NCI-H1436 treated with DMSO at 0.1 percent for 48 hours (cell line): ENCODE measurements at places on chromosomes 3 and 15.

- DNase-seq: no peak
These were observed 94.2 kb downstream of the LIPC start for GRCh38 chr15:58525991-58526421.

GRCh38 chr15:72538931-72539330 lies 64.8 kb downstream of the ARIH1 start:
- DNase-seq: no peak

GRCh38 chr15:23596736-23597135 lies 31.3 kb downstream of the MKRN3 start:
- no peak for DNase-seq

- no peak for DNase-seq
These were observed 42.8 kb downstream of the C2CD4B start for GRCh38 chr15:62122249-62122648.

GRCh38 chr3:52277972-52278509 lies 408 bp downstream of the WDR82 start:
- no peak for DNase-seq

DNA sequence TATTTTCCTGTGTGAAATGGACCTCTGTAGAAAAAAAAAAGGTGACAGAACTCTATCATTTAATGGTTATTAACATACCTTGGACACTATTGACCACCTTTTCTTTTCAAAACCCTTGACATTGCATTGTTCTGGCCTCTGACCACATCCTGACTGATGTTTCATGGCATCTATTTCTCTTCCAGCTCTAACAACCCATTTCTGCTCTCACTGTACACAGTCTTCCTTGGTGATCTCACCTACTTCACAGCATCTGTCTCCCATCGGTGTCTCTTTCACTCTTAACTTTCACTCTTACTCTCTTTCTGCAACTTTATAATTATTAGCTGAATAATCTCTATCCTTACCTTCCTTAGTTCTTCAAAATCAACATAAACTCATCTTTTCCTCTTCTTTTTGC lies 217.4 kb upstream of the CD96 start:
- DNase-seq: no peak

GRCh38 chr3:129576514-129577352 lies 29.7 kb downstream of the PLXND1 start:
- peak; percentile 11 for DNase-seq

GRCh38 chr3:16873872-16874271 lies 10.9 kb upstream of the PLCL2 start:
- no peak for DNase-seq

GRCh38 chr3:137246491-137246890 lies 288.7 kb downstream of the IL20RB start:
- DNase-seq: no peak

- DNase-seq: no peak
These were observed 10.4 kb upstream of the SEMA4B start for GRCh38 chr15:90190606-90191343.

GRCh38 chr3:178370387-178370786 lies 165.8 kb upstream of the KCNMB2 start:
- DNase-seq: no peak

GRCh38 chr3:191470080-191470479 lies 9.1 kb downstream of the PYDC2 start:
- DNase-seq: no peak

DNA sequence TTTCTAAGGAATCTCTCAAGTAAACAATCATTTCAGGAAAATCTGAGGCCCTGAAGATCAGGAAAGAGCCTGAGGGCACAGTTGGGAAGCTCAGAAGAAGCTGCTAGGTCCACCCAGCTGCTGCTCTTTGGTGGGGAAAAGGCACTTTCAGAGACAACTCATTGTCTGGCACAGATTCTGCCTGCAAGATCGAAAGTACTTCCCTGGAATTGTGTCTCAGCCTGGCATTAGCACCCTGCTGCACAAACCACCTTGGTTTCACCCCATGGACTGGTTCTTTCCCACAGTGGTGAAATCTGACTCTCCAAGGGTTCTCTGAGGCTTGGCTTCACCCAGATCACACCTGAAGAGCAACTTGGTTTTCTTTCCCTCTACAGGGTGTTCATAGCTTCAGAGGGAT lies 18.7 kb downstream of the THRB start:
- DNase-seq: no peak

GRCh38 chr3:48595526-48596121 lies 495 bp upstream of the COL7A1 start:
- no peak for DNase-seq

GRCh38 chr15:88800738-88801137 lies 2.5 kb upstream of the ACAN start:
- no peak for DNase-seq

- DNase-seq: no peak
These were observed 251.4 kb downstream of the MAGI1 start for GRCh38 chr3:65787340-65787739.

GRCh38 chr15:93159930-93160329 lies 70.9 kb upstream of the RGMA start:
- no peak for DNase-seq

GRCh38 chr3:43914269-43914668 lies 223.5 kb downstream of the ABHD5 start:
- DNase-seq: no peak

GRCh38 chr3:128481438-128481942 lies 11.5 kb downstream of the GATA2 start:
- DNase-seq: no peak

GRCh38 chr3:197021231-197021630 lies 8.4 kb downstream of the MELTF start:
- no peak for DNase-seq

GRCh38 chr3:134622806-134623365 lies 27.9 kb downstream of the KY start:
- no peak for DNase-seq

GRCh38 chr15:88745696-88746095 lies 57.5 kb upstream of the ACAN start:
- DNase-seq: no peak

- no peak for DNase-seq
These were observed 167.2 kb upstream of the TSC22D2 start for GRCh38 chr3:150240891-150241290.

DNA sequence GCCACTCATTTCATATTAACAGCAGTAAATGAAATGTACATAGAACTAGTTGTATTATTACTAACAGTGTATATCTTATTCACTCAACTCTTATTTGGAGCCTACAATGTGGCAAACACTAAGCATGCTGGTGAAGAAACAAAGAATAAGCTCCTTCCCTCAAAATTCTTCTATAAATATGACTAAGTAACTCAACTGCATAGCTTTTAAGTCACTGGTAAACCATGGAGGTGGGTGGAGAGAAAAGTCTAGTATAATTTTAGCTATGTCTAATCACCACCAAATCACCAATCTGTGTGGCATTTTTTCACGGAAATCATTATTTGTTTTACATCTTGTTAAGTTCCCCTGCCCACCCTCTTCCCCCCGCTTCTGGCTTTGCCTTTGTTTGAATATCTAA lies 17.5 kb downstream of the COPS2 start:
- no peak for DNase-seq

GRCh38 chr15:101123222-101123910 lies 128.5 kb downstream of the CHSY1 start:
- DNase-seq: no peak

- no peak for DNase-seq
These were observed 539 bp upstream of the MGLL start for GRCh38 chr3:127822682-127823425.

GRCh38 chr15:50057905-50058639 lies 61.0 kb downstream of the ATP8B4 start:
- no peak for DNase-seq

- DNase-seq: no peak
These were observed 130.2 kb downstream of the IQCH start for GRCh38 chr15:67384761-67385160.

GRCh38 chr15:79680720-79681119 lies 216.1 kb downstream of the MTHFS start:
- DNase-seq: no peak

DNA sequence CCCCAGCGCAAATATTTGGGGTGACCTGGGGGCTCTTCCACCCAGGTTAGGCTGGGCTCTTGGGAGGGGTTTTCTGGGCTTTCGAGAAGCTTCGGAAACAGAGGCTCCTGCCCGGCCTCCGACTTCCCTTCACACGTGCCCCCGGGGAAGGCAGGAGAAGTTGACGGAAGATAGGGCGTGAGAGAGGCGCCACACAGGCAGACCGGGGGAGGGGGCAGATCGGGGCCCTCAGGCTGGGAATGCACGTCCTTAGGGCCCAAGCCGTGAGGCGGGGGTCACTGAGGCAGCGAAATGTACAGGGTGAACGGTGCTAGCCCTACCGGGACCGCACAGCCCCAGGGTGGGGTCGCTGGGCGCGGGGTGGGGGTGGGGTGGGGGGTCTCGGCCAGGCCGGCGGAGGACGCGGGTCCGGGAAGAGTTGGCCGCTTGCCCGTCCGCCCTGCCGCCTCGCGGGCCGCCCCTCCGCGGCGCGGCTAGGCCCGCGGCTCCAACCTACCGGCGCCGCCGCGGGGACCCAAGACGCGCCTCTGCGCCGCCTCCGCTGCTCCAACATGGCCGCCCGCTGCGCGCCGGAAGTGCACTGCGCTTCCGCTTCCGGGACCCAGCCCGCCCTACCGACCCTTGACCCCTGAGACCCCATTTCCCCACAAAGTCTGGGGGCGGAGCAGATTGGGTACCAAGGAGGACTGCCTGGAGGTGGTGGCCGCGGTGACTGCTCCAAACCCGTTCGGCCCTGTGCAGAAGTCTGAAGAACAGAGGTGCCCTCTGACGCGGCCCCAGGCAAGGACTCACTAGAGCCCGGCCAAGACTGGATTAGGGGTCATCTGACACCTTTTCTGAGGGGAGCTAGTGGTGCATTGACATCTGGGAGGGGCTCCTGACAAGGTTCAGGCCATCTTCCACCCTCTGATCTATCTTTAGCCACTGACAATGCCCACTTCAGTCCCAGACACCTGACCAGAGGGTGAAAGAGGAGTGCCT lies at the start of gene CCDC71:
CCDC71 (minus strand) TSS at position 561 of the 981 bp plus-strand sequence. CDS start 2,123 bp downstream, outside the sequence.
- no peak for DNase-seq

DNA sequence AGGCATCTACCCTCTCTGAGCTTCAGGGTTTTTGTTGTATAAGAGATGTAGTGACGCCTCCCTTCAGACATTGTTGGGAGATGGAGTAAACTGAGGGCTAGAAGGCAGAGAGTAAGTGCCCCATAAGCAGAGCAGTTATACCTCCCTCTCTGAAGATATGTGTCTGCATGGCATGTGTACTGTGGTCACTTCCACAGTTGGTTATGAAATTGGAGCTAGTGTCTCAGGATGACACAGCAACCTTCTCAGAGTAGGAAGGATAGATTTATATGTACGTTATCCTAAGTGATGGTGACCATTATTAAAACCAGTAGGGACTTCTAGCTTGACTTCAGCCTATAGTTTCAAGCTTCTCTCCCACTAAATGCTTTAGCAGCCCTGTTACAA lies 17.9 kb downstream of the PXK start:
- DNase-seq: no peak

- DNase-seq: no peak
These were observed 315.1 kb upstream of the CBLB start for GRCh38 chr3:106183762-106184391.

- DNase-seq: no peak
These were observed 5.7 kb downstream of the LYSMD2 start for GRCh38 chr15:51731549-51732267.

GRCh38 chr15:65659502-65660052 lies 37.8 kb downstream of the SLC24A1 start:
- no peak for DNase-seq

- no peak for DNase-seq
These were observed 22.6 kb upstream of the SLCO2A1 start for GRCh38 chr3:134052370-134052769.

GRCh38 chr3:37937156-37937555 lies 53.4 kb upstream of the VILL start:
- no peak for DNase-seq

GRCh38 chr3:42501681-42502428 lies 588 bp upstream of the VIPR1 start:
- DNase-seq: no peak

- no peak for DNase-seq
These were observed 152.5 kb downstream of the VPS13C start for GRCh38 chr15:61907753-61908086.

DNA sequence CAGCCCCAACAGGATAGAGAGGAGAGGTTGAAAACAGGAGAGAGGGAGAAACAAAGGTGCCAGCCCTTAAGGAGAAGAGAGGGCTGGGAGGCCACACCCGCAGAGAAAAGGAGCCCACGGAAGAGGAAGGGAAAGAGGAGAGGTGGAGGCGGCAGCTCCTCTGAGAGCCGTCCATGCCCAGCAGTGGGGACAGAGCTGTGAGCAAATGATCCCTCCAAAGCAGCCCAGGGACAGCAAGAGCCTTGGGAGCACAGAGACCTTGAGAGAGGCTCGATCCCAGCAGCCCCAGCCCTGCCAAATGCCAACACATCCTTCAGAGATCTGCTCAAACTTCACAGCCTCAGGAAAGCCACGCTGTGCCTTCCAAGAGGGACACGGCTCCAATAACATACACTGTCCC lies 66.7 kb upstream of the CORO2B start:
- no peak for DNase-seq

GRCh38 chr3:71694358-71694999 lies 30.7 kb downstream of the EIF4E3 start:
- no peak for DNase-seq

GRCh38 chr3:65914740-65915367 lies 123.9 kb downstream of the MAGI1 start:
- DNase-seq: no peak

DNA sequence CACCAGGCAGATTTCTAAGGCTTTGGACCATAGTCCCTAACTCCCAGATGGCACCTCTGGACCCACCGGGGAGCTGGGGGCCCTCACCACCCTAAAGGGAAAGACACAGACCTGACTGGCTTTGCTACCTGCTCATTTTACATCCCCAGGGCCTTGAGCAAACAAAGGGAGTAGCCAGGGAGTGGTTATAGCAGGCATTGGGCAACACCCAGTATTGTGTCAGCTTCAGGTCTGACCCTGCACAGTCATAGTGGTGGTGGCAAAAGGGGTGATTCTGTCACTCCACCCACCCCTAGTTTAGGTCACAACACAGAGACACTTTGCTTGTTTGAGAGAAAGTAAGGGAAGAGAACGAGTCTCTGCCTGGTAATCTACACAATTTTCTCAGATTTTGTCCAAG lies 352.5 kb downstream of the DIPK2A start:
- DNase-seq: no peak

DNA sequence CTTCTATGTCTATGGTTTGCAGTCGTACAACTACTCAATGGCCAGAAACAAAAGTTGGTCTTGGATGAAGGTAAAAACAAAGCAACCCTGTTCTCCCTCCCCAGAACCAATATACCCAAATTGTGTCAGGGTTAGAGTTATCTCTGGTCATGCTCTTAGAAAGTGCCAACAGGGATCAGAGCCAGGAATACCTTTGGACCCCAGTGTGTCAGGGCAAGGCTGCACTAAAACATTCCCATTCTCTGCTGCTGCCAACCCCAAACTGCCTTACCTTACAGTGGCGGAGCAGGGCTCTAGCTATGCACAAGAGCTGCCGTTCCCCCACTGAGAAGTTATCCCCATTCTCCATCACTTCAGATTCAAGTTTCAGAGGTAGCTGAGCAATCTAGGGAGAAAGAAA lies 42.4 kb upstream of the PARL start:
- DNase-seq: no peak

- DNase-seq: no peak
These were observed 28.7 kb downstream of the CACNA2D2 start for GRCh38 chr3:50474717-50475116.
